CD8-positive, alpha-beta memory T cell (primary cell): ENCODE measurements at places on chromosomes 16 and 17.

DNA sequence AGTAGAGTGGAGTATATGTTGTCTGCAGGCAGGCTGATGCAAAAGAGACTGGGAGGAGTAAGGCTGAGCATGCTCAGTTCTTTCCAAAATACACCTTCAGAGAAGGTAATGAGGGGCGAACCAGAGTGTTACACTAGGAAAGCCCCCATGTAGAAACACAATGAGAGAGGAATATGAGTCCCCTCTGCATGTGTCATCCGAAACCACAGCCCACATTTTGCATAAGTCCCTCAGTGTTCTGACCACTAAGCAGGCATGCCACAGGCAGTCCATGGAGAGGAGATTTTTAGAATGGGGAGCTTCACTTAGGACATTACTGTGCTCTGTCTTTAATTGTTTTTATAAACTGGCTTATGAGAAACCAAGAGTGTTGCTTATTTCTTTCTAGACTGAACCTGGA is 32.0 kb downstream of the SLC6A2 start:
- H3K27me3 ChIP-seq: no peaks in the 10 kb centered on the region
- no peaks in the 10 kb centered on the region for H3K36me3 ChIP-seq
- H3K4me3 ChIP-seq: no peak overlapping the region
- no peak overlapping the region for H3K27ac ChIP-seq
- DNase-seq: no peak

DNA sequence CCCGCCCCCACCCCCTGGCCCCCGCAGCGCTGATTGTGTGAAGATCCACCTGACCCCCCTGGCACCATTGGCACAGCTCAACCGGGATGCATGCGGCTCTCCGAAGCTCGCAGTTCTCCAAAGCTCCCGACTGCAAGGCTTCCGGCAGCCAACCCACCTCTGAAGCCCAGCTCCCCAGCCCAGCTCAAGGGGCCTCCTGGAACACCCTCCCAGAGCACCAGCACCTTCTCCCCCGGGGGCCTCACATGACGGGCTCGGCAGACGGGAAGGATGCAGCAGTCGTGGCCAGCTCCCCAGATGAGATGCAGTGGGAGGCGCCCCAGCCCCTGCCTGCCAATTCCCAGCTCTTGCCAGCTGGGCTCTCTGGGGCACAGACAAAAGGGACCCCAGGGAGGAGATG is 215.3 kb downstream of the ZNF423 start:
- H3K27ac ChIP-seq: no peak overlapping the region
- H3K4me3 ChIP-seq: no peak overlapping the region
- no peaks in the 10 kb centered on the region for H3K36me3 ChIP-seq
- DNase-seq: no peak
- no peaks in the 10 kb centered on the region for H3K4me1 ChIP-seq
- no peaks in the 10 kb centered on the region for H3K27me3 ChIP-seq

DNA sequence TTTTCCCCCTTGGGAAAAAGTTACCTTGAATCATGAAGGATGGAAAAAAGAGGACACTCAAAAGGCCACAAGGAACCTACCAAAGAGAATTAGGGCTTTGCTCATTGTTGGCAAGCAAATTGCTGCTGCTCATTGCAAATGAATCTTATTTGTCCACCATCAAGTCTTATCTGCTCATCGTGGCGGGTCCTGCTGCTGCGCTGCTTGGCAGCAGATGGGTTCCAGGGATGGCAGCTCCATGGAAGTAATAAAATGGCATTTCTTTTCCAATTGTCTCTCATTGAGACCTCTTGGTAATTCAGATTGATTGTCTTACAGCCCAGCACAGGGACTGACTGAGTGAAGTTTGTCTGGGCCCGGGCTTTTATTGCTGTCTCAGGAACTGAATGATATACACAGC is 118.7 kb downstream of the MRM1 start:
- no peak for DNase-seq
- peaks cover 32% of the 10 kb centered on the region for H3K4me1 ChIP-seq

DNA sequence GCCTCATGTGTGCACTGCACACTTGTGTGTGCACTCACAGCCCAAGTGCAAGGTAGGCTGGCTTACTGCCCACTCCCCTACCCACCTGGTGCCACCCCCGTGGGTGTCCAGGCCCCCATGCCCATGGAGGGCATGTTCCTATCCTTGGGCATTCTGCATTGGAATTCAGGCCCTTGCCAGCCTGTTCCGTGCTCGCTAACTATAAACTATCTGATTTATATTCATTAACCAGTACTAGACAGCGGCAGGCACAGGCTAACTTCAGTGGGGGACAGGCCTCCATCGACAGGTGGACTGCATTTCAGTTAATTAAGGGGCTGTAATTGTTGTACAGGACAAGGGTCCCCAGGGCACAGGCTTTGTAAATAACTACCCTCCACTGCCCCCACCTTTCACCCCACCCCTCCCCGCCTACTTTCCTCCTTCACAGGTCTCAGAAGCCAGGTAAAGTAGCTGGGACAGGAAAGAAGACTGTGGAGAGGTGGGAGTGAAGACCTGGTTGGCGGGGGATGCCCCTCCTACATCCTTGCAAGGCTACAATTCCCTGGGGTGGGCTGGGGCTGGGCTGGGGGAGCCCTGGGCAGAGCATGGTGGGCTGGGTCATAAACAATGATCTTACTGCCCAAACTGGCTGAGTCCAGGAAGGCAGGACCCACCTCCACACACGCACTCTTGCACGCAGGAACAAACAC is 119.0 kb upstream of the LHX1 start:
- peaks cover 13% of the 10 kb centered on the region for H3K27me3 ChIP-seq
- H3K4me1 ChIP-seq: no peaks in the 10 kb centered on the region
- DNase-seq: no peak
- no peak overlapping the region for H3K4me3 ChIP-seq
- H3K27ac ChIP-seq: no peak overlapping the region

GRCh38 chr17:72903522-72903921 is 189.0 kb downstream of the SLC39A11 start:
- DNase-seq: no peak
- no peaks in the 10 kb centered on the region for H3K4me1 ChIP-seq
- no peak overlapping the region for H3K4me3 ChIP-seq

DNA sequence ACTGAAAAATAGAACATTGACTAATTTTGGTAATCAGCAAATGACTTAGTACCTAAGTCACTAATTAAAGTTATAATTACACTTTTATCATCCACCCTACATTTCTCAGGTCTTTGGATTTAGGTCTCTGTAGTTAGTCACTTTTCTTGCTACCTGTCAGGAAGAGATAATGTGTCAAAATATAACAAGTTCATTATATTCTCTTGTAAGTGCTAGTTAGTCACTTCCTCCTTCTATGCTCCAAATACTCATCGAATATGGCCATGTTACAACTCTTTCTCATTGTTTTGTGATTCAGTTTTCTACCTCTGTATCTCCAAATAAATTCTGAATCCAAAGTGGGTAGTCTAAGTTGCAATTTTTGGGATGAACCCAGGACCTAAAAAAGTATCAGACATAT is 163.5 kb upstream of the KIF2B start:
- H3K4me3 ChIP-seq: no peak overlapping the region
- no peak for DNase-seq
- H3K27me3 ChIP-seq: no peaks in the 10 kb centered on the region
- H3K36me3 ChIP-seq: no peaks in the 10 kb centered on the region

- no peak for DNase-seq
- no peaks in the 10 kb centered on the region for H3K27me3 ChIP-seq
- H3K27ac ChIP-seq: no peak overlapping the region
- H3K4me1 ChIP-seq: no peaks in the 10 kb centered on the region
- no peak overlapping the region for H3K4me3 ChIP-seq
Observed at GRCh38 chr16:81933361-81933760, 77.9 kb downstream of the SDR42E1 start.

DNA sequence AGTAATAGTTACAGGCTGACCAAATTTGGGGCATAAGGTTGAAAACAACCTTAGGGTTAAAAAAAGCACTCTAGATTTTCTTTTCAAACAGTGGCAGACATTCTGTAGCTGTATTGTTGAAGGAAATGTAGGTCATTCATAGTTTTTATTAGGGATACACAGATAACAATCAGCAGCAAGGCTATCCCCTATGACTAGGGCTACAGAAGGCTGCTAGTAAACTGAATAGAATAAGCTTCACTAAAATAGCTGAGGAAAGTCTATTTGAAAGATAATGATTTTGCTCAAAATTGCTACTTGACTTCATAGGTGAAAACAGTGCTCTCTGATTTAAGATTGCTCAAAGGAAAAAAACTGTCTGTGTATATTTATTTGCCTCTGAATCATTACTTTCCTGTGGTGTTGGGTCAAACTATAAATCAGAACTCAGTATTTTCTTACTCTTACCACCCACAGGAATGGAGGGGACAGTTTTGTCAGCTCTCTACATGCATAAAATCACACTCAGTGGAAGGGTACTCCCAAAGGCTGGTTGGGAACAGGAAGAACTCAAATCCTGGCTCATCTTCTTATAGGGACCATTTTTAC is 24.8 kb downstream of the RPGRIP1L start:
- no peaks in the 10 kb centered on the region for H3K4me1 ChIP-seq
- no peaks in the 10 kb centered on the region for H3K27me3 ChIP-seq
- no peaks in the 10 kb centered on the region for H3K36me3 ChIP-seq
- no peak for DNase-seq
- H3K27ac ChIP-seq: no peak overlapping the region
- H3K4me3 ChIP-seq: no peak overlapping the region

- H3K27me3 ChIP-seq: no peaks in the 10 kb centered on the region
- H3K36me3 ChIP-seq: no peaks in the 10 kb centered on the region
- H3K27ac ChIP-seq: no peak overlapping the region
- H3K4me1 ChIP-seq: no peaks in the 10 kb centered on the region
Observed at GRCh38 chr16:55645986-55646385, 9.8 kb upstream of the SLC6A2 start.

DNA sequence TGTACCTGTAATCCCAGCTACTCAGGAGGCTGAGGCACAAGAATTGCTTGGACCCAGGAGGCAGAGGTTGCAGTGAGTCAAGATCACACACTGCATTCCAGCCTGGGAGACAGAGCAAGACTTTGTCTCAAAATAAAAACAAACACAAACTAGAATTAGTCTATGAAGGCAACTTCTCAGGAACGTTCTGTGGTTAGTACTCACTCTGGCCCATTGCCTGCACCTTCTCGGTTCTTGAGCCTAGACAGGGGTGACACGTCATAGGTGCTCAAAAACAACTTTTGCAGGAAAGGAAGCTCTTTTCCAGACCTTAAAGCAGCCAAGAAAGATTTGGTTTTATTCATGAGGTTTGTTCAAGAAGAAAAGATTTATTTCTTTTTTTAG is 22.3 kb upstream of the CNOT1 start:
- no peak overlapping the region for H3K27ac ChIP-seq
- no peak for DNase-seq
- no peaks in the 10 kb centered on the region for H3K27me3 ChIP-seq
- no peaks in the 10 kb centered on the region for H3K4me1 ChIP-seq

GRCh38 chr17:59160157-59161025 is 4.8 kb downstream of the PRR11 start:
- H3K4me3 ChIP-seq: peak overlapping the region; percentile 16
- no peak for DNase-seq
- H3K27ac ChIP-seq: peak overlapping the region; percentile 41
- H3K27me3 ChIP-seq: no peaks in the 10 kb centered on the region

GRCh38 chr16:19872179-19872863 is 12.3 kb downstream of the GPRC5B start:
- H3K4me1 ChIP-seq: no peaks in the 10 kb centered on the region
- no peaks in the 10 kb centered on the region for H3K27me3 ChIP-seq

DNA sequence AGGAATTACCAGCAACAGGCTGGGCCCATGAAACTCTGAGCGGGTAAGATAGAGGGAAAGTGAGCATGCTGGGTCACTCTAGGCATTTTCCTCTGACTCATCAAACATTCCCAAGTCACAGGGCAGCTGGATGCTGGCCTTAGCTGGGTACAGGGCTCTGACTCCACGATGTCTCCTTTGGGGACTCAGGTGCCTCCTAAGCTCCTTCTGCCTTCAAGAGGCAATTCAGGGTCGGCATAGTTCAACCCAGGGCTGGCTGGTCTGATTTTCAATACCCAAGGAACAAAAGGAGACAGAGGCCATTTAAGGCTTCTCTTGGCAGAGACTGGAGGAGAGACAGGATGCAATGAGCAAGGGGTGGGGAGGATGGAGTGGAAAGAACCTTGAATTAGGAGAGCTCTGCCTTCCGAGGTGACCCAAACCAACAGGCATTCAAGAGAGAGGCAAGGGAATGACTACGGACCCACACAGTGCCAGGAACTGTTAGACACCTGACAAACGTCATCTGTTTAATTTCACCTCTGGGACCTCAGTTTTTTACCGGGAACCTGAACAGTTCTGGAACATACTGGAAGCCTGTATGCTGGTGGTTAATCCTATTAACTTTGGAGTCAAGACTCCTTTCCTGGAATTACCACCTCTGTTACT is 910 bp downstream of the WBP2 start:
- peaks cover 22% of the 10 kb centered on the region for H3K36me3 ChIP-seq
- no peak for DNase-seq
- peak overlapping the region; percentile 89 for H3K27ac ChIP-seq

- H3K4me1 ChIP-seq: peaks cover 19% of the 10 kb centered on the region
- peak overlapping the region; percentile 38 for H3K27ac ChIP-seq
- H3K27me3 ChIP-seq: no peaks in the 10 kb centered on the region
- no peak for DNase-seq
Observed at GRCh38 chr16:15988268-15989013, 39.0 kb downstream of the ABCC1 start.

GRCh38 chr16:54335230-54335629 is 48.6 kb upstream of the IRX3 start:
- no peaks in the 10 kb centered on the region for H3K4me1 ChIP-seq
- H3K27ac ChIP-seq: no peak overlapping the region

DNA sequence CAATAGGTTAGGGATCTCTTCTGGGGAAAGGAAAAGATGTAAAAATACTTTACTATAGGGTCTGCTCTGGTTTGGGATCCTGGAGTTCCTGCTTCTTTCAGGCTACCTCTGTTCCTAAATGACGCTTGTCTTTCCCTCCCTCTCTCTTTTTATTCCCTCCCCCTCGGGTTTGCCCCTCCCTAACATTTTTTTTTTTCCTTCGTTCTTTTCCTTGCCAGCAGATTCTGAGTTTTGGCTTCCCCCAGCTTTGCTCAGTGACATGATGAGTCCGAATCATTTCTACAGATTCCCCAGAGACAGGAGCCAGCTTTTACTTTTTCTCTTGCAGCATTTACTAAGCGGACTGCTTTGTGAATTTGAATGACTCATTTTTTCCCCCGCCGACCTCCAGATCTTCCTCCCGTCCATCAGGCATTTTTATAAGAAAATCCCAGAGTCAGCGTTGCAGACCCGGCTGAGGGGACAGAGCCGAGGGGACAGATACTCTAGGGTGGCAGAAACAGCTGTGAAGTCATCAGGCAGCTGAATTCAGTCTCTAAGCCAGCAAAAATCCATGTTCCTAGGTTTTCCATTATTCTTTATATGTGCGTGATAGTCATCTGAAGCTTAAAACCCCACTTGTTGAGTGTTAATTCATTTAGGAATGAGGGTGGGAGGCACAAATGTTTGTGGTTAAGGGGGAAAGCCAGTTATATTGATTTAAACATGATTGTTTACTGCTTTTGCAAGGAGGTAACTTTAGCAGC is at the start of gene TMEM100:
TMEM100 (minus strand) TSS at position 123 of the 746 bp plus-strand sequence. CDS start 1,794 bp downstream, outside the sequence.
- H3K27me3 ChIP-seq: no peaks in the 10 kb centered on the region
- H3K27ac ChIP-seq: no peak within 1 kb of the TSS
- no peak within 1 kb of the TSS for H3K4me3 ChIP-seq
- H3K36me3 ChIP-seq: no peaks in the 10 kb centered on the region
- no peak for DNase-seq

GRCh38 chr17:7613769-7614424 is 800 bp downstream of the FXR2 start:
- peaks cover 26% of the 10 kb centered on the region for H3K4me1 ChIP-seq
- H3K27ac ChIP-seq: peak overlapping the region; percentile 71
- peak overlapping the region; percentile 61 for H3K4me3 ChIP-seq
